Kidney (tissue), 22 donors: ENCODE measurements at places on chromosomes 12 and 14. TPM values are rescaled to one million over a fixed set of nuclear protein-coding genes. Genes with fewer than 3 reads are reported as not detected.
A peak's percentile ranks its signal among the peaks of the same experiment; 100 is the strongest.

Gene WDR20
- 44.2 TPM for total RNA-seq

Gene RPGRIP1
- 0.47 TPM for total RNA-seq

Gene SLC35E3
- total RNA-seq, result 8.7 TPM

Gene KLRB1
- 3.0 TPM for total RNA-seq

Gene DDX47
- 50.9 TPM for total RNA-seq

Gene KRT4
- total RNA-seq, result not detected

Gene TUNAR
- total RNA-seq, result 0.82 TPM

DNA sequence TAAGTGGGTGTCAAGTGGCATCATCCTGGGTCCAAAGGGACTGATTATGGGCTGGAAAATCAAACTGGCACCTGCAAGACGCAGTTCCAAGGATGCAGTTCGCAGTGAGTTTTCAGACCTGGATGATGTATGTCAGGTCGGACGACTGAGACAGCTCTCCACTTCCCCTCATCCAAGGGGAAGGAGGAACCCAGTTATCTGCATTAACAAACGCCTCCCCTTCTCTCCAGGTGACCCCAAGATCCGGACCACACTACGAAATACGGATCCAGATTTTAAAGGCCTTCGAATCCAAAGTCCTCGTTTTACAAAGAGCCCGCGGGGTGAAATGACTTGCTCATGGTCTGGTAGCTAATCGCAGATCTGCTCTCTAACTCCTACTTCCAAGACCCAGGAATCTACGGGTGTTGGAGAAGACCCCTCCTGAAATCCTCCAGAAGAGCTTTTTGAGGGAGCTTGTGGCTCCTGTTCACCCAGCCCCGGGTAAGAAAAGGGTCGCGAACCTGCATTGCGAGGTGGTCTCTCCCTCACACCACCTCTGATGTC, 460 bp upstream of the SYNE2 start:
- peak; percentile 77 for DNase-seq
- peaks cover 19% of the 10 kb centered on the region for H3K4me1 ChIP-seq
- no peaks in the 10 kb centered on the region for H3K27me3 ChIP-seq
- no peaks in the 10 kb centered on the region for H3K36me3 ChIP-seq
- H3K4me3 ChIP-seq, result peak overlapping the region; percentile 64

DNA sequence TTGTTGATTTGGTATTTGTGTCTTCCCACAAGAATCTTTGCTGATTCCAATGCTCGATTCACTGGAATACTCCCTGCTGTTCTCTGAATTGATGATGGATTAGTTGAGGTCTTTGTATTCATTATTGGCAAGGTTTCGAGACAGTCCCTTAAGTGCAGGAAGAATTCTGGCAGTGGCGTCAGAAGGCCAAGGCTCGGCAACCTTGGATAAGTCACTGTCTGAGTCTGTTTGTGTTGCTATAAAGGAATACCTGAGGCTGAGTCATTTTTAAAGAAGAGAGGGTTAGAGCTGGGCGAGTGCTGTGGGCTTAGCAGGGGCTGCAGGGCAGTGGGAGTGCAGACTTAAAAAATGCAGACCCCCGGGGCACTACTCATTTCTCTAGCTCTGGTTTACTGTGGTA, 56.9 kb downstream of the CHST11 start:
- H3K27me3 ChIP-seq, result no peaks in the 10 kb centered on the region
- no peak for DNase-seq
- no peaks in the 10 kb centered on the region for H3K36me3 ChIP-seq
- H3K4me3 ChIP-seq, result no peak overlapping the region
